ENCODE measurements at places on chromosomes 12 and 14.

DNA sequence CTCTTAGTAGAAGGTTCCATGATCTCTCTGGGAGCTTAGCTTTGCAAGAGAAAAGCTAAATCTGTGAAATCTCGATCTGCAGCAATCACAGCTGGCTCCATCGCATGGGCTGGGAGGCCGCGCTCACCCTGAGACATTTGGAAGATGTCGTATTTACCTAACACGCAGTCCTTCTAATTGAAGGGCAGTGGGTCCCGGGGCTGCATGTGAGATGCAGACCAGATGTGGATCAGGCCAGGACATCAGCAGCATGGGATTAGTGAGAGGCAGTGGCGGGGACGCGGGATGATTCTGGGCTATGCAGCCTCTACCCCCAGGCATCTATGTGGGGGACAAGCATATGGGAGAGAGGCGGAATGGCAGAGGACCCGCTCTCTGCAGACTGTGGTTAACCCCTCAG, 312.4 kb upstream of the RTL1 start:
- DNase-seq, result no peak

- no peak for DNase-seq
Observed at GRCh38 chr12:88925454-88925853, 345.2 kb upstream of the KITLG start.

DNA sequence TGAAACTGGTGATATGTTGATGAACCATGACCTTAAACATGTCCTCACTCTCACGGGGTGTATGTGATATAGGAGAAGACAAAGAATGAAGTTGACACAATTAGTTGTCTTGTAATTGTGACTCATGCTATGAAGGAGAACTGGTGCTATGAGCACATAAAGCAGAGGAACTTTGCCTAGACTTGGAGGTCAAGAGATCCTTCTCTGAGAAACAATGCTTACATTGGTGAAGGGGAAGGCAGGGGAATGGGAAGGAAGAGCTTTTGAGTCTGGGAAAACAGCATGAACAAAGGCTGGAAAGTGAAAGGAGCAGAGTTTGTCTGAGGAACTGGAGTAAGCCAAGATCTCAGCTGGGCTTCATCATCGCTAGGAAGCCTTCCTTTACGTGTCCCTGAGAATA, 83.2 kb downstream of the MYRFL start:
- DNase-seq, result no peak

GRCh38 chr14:58725871-58726270, 88.1 kb downstream of the DACT1 start:
- DNase-seq, result no peak

DNA sequence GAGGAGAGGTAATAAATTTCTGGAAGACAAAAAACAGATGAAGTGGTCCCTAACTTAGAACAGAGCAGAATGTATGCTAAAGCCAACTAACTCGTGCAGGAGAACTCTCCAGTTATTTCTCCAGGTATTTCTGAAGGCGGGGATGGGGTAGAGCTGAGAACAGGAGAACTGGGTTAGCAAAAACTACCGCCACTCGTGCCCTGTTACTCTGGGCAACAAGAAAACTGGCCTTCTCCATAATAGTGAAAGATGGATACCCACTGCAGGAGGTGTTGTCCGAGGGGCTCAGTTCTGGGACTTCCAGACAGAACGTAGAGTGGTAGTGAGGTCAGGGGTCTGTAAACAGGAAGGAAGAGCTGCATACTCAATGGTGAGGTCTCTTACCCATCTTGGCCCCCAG, 187.3 kb upstream of the FRMD6 start:
- DNase-seq, result no peak

GRCh38 chr12:28602786-28603185, 412.5 kb downstream of the CCDC91 start:
- DNase-seq, result no peak

DNA sequence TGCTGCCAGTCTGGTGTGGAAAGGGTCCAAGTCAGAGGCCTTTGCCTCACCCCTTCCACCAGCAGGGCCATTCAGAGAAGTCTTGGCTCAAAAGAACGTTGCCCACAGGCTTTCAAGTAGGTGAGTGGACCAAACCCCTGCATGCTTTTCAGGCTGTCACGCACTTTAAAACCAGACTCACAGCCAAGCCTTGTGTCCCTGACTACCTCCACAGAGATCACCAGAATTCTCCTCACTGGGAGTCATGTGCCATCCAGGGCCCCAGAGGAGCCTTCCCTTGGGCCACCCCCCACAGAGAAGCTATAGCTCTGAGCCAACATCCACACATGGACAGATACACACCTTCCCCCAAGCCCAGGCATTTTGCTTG, 283.1 kb downstream of the DPF3 start:
- DNase-seq, result no peak

All from 8988T (cell line).